ENCODE measurements at places on chromosomes 4 and X.

- ATAC-seq: no peak
Measured at GRCh38 chrX:6821730-6822129, 286.8 kb upstream of the VCX3A start.

- no peak for ATAC-seq
Measured at GRCh38 chrX:56744996-56745395, 16.0 kb downstream of the NBDY start.

DNA sequence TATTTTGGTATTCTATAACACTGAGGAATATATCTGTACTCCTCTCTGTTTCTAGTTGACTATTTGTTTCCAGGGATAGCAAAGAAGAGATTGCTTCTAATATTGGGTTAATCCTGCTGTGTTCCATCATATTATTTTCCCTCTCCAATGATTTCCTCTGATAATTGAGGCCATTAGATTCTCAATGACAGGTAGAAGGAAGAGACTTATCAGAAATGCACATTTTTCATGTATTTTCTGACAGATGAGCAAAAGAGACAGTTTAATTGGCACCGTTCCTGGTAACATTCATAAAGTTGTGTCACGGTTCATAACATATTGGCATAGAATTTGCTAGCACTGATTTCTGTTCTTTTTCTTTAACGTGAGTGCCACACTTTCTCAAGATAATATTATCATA, 58.2 kb downstream of the NRK start:
- ATAC-seq: no peak

GRCh38 chrX:66988331-66988730, 349.5 kb upstream of the EDA2R start:
- no peak for ATAC-seq

DNA sequence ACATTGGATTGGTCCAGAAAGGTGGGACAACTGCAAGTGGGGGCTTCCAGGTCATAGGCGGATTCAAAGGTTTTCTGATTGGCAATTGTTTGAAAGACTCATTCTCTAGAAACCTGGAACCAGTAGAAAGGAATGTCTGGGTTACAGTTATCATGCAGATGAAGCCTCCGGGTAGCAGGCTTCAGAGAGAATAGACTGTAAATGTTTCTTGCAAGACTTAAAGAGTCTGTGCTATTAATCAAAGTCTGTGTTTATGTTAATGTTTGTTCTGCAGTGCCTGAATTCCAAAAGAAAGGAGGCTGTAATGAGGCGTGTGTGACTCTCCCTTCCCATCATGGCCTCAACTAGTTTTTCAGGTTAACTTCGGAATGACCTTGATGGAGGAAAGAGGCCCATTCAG, 43.9 kb upstream of the GC start:
- ATAC-seq: no peak

DNA sequence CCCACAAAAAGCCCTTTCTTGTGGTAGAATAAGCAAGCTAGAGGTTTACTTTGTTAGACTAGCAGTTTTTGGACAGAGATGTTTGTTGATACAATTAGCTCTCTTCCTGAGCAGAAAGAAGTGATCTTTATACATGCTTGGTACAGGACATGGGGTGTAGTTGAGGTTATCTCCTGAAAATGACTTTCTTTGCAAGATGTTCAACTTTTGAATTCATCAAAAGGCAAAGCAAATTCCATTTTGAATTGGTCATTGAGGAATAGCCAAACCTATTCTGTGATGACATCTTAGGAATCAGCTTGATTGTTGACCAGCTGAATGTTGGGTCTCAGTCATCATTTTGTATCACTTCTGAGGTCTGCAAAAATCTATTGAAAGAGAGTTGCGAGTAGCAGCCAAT, 3.8 kb downstream of the CPE start:
- ATAC-seq: no peak

GRCh38 chr4:67918428-67918827, 34.6 kb upstream of the TMPRSS11D start:
- peak; percentile 65 for ATAC-seq

DNA sequence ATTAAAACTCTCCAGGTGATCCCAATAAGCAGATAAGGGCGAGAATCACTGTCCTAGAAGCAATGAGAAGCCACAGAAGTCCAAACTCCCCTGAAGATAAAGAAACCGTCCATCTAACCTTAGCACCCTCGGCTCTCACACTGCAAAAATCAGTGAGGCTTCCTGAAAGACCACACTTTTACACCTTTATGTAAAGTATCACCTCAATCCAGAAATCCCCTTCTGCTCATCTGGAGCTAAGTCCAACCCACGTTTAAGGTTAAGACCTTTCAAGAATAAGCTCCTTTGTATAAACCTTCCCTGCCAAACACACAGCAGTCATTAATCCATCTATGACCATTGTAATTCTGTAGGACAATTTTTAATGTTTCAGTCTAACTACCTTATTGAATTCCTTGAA, 41.7 kb downstream of the LIN54 start:
- no peak for ATAC-seq
